Tongue (tissue), 3 donors: ENCODE measurements at places on chromosomes 12 and 14.

DNA sequence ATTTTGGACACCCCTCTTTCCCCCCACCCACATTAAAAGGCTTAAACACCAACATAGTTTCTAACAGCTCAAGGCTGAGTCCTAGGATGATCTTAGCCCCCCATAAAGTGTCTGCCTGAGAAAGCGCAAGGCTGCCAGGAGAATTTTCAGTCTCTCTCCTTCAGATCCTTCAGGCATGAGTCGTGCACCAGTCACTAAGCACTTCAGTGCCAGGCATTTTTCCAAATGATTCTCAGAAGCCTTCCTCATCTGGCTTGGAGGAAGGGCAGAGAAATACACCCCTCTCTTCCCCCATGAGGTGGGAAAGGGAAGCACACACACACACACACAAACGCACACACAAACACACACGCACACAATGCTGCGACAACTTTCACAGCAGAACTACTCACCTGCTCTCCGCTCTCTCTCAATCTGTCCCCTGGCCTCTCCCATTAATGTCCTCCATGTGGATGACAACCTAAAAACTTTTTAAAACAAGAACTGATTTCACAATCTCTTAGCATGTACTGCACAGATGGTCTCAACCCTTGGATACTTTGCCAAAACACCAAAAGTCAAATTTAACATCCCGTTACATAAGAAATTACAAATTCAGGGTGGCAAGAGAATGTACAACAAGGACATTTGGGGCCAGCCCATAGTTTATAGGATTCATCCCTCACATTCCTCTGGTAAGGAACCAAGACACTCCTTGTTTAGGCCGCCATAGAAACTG lies 49.8 kb downstream of the CKAP4 start:
- DNase-seq: no peak

GRCh38 chr14:87999277-87999676 lies 5.7 kb upstream of the GPR65 start:
- DNase-seq: no peak

DNA sequence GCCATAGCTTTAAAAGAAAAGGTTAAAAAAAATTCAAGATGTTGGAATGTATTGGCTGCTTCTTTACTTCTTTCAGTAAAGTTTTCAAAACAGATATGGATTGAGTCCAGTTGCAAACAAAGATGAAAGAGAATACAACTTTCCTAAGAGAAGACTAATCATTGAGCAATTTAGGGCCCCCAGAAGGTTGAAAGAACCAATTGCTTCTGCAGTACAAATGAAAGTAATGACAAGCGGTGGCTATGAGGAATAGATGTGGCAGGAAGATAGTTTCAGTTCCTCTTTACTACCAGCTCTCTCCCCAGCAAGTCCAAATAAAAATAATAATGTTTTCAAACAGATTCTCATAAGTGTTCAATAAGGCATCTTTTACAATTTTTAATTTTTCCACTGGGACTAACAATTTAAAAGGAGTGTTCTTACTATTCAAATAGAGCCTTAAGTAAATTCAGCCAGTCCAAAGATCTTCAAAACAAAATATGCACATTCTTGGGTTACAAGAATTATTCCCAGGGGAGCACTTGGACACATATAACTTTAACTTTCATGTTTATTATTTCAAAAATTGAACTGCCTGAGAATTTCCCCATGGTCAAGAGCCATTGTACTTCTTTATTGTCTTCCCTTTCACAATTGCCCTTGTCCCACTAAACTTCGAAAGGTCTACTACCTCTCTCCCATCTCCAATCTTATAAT lies 62.3 kb upstream of the PPP1R12A start:
- no peak for DNase-seq

DNA sequence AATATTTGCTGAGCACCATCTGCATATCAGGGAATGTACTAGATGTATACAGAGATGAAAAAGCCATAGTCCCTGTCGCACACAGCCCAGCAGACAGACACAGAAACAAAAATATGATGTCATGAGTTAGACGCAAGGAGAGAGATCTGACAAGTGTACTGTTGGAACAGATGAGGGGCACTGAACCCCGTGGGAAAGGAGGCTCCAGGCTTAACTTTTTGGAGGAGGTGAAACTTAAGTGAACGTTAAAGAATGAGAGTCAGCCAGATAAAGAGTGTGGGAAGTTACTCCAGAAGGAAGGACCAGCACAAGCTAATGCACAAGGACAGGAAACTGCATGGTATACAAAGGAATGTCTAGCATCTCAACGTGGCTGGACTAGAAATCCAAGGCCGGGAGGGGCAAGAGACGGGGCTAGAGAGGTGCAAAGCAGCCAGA lies 2.5 kb upstream of the ACTN1 start:
- no peak for DNase-seq

DNA sequence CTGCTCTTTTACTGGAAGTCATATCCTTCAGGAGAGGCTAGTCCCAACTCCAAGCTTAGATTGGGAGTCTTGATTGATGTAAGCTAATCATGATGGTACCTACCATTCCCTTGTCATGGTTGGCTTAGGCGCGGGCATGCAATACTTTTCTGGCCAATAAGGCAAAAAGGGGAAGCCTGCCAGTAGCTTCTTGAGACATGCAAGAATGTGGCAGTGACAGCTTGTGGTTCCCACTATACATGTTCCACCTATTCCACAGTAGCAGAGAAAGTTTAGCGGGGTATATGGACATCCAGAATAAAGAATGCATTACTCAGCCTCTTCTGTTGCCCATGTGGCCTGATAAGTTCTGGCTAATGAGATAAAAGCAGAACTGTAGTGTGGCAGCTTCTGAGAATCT lies 55.0 kb downstream of the AP5M1 start:
- no peak for DNase-seq
